ENCODE measurements at places on chromosomes 6 and 20.

DNA sequence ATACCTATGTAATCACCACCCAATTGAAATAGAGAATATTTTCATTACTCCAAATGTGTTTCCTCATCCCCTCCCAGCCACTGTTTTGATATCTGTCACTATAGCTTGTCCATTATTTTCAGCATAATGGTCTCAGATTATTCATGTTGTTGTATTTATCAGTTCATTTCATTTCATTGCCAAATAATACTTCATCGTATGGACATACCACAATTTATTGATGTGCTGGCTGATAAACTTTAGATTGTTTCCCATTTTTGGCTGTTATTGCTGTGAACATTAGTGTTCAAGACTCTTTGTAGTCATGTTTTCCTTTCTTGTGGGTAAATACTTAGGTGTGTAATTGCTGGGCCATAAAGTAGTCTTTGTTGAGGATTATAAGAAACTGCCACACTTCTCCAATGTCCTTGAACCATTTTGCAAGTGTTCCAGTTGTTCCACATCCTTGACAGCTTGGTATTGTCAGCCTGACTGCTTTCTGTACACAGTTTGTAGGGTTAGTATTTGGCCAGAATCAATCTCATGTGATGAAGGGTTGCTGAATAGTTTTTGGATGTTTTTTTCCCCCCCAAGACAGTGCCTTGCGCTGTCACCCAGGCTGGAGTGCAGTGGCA, 44.3 kb downstream of the JARID2 start:
- no peak for DNase-seq

- DNase-seq = no peak
Observed at GRCh38 chr20:63067721-63068560, 61.2 kb upstream of the BHLHE23 start.

GRCh38 chr6:104466306-104466705, 393.4 kb downstream of the HACE1 start:
- no peak for DNase-seq

- DNase-seq = no peak
Observed at GRCh38 chr6:127111526-127111925, 6.9 kb upstream of the RSPO3 start.

DNA sequence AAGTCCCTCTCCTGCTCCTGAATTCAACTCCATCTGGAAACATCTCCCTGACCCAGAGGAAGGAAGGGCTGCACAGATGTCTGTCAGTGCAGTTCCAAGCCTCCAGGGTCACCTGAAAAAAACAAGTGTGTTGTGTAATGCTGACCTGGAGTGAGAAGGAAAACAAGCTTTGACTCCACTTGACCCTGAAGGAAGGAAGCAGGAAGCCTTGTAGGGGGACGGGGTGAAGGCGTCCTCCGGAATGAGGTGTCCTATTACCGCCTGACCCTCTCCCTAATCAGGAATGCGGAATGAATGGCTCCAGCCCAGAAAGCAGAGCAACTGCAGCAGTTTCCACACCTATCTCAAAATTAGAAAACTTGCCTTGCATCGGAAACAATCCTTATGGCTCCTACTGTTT, 13.9 kb upstream of the ADGRF5 start:
- no peak for DNase-seq

DNA sequence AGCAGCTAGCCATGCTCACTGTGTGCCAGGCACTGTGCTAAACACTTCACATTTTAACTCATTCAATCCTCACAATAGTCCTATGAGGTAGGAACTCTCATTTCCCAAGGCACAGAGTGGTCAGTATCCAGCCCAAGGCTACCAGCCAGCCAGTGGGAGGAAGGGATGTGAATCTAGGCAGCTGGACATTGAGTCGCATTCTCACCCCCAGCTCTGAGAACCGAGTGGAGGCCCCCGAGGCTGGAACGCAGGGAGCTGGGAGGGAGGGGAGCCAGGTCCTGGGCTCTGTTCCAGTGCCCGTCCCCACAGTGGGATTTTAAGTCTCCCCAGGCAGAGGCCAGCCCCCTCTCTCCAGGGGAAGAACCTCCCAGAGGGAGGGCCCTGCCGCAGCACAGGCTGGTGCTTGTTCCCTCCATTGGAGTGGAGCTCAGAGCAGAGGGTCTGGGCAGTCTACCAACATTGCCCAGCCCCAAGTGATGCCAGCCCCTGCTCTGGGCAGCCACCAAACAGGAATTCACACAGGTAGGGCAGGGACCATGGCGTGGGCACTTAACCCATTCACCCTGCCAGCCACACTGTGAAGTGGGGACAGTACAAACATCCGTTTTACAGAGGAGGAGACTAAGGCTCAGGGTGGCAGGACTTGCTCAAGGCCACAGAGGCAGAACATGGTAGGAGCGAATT, 131.3 kb downstream of the CEBPB start:
- peak; percentile 38 for DNase-seq

All from iris pigment epithelial cell (primary cell).